ENCODE measurements at places on chromosomes 1 and 21.

- DNase-seq = peak; percentile 73
Observed at GRCh38 chr1:154497026-154497806, 4.8 kb upstream of the TDRD10 start.

- no peak for DNase-seq
Observed at GRCh38 chr1:38183096-38183495, 136.5 kb upstream of the POU3F1 start.

GRCh38 chr1:145878724-145879123 is 6.9 kb downstream of the ANKRD35 start:
- no peak for DNase-seq

- no peak for DNase-seq
Observed at GRCh38 chr21:36073181-36073580, 3.4 kb downstream of the CBR1 start.

- DNase-seq = no peak
Observed at GRCh38 chr1:214004014-214004413, 16.2 kb downstream of the PROX1 start.

DNA sequence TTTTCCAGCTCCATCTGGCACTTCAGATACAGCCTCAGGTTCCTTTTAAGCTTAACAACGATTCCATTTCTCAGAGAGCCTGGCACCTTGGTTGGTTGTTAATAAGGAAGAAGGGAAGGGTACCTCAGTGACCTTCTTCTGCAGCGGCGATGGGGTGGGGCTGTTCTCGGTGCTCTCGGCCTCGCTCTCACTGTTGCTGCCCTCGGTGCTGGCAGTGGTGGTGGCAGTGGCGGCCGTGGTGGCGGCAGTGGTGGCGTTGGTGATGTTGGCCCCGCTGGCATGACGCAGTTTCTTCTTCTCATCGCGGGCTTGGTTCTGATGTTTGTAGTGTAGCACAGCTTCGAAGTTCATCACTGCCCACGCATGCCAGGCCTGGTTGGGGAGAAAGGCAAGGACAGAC is 30.7 kb upstream of the EXOSC10 start:
- DNase-seq = no peak

Data from hematopoietic multipotent progenitor cell treated with erythropoietin and hydrocortisone succinate and interleukin-3 and kit ligand, for 6 days (in vitro differentiated cells).